ENCODE measurements at places on chromosomes 2 and 18. TPM values are rescaled to one million over a fixed set of nuclear protein-coding genes. Genes with fewer than 3 reads are reported as not detected.

The CPLX4 gene
- polyA plus RNA-seq = not detected

The APLF gene
- polyA plus RNA-seq = 4.0 TPM

The GREB1L gene
- 1.3 TPM for polyA plus RNA-seq

The GKN1 gene
- not detected for polyA plus RNA-seq

The CYP27C1 gene
- polyA plus RNA-seq = 13.2 TPM

The SKOR2 gene
- not detected for polyA plus RNA-seq

The SIX3 gene
- polyA plus RNA-seq = not detected

The MEX3C gene
- polyA plus RNA-seq = 68.0 TPM

The TRABD2A gene
- 23.5 TPM for polyA plus RNA-seq

The KCNS3 gene
- polyA plus RNA-seq = 29.6 TPM

The CAPN13 gene
- 1.1 TPM for polyA plus RNA-seq

The GALNT5 gene
- 6.5 TPM for polyA plus RNA-seq

The RGPD4 gene
- not detected for polyA plus RNA-seq

The UCN gene
- polyA plus RNA-seq = 1.7 TPM

The ACMSD gene
- polyA plus RNA-seq = 1.7 TPM

The DLX1 gene
- polyA plus RNA-seq = not detected

The SLC66A2 gene
- 19.8 TPM for polyA plus RNA-seq

The ONECUT2 gene
- 0.10 TPM for polyA plus RNA-seq

The LGALSL gene
- polyA plus RNA-seq = 116 TPM

The FLACC1 gene
- 5.1 TPM for polyA plus RNA-seq

The TWIST2 gene
- 5.0 TPM for polyA plus RNA-seq

The ITM2C gene
- polyA plus RNA-seq = 286 TPM
